ENCODE measurements at places on chromosomes 1 and 21. TPM values are rescaled to one million over a fixed set of nuclear protein-coding genes. Genes with fewer than 3 reads are reported as not detected.

- H3K36me3 ChIP-seq = no peaks in the 10 kb centered on the region
- H3K4me3 ChIP-seq = no peak within 1 kb of the TSS
- no peak within 1 kb of the TSS for H3K27ac ChIP-seq
- peaks cover 40% of the 10 kb centered on the region for H3K27me3 ChIP-seq
- DNase-seq = no peak
- H3K4me1 ChIP-seq = peaks cover 1% of the 10 kb centered on the region
These were observed at the start of gene DSCAM for GRCh38 chr21:40846587-40847411. TSS of gene DSCAM (minus strand) at chr21:40847158. CDS start at chr21:40846661, 497 bp downstream.

- no peak for DNase-seq
- no peak overlapping the region for H3K27ac ChIP-seq
- H3K36me3 ChIP-seq = peaks cover 40% of the 10 kb centered on the region
- no peak overlapping the region for H3K4me3 ChIP-seq
These were observed 18.1 kb downstream of the ZDHHC18 start for GRCh38 chr1:26844424-26845196.

GRCh38 chr1:93628681-93629080, 53.0 kb downstream of the BCAR3 start:
- DNase-seq = no peak
- no peaks in the 10 kb centered on the region for H3K4me1 ChIP-seq
- no peaks in the 10 kb centered on the region for H3K36me3 ChIP-seq
- no peak overlapping the region for H3K4me3 ChIP-seq
- no peaks in the 10 kb centered on the region for H3K27me3 ChIP-seq
- no peak overlapping the region for H3K27ac ChIP-seq

- H3K4me3 ChIP-seq = no peak overlapping the region
These were observed 231.3 kb downstream of the FOXD2 start for GRCh38 chr1:47669081-47669585.

- H3K27me3 ChIP-seq = peaks cover 12% of the 10 kb centered on the region
- DNase-seq = no peak
- H3K4me3 ChIP-seq = no peak overlapping the region
- H3K36me3 ChIP-seq = no peaks in the 10 kb centered on the region
These were observed 625 bp downstream of the KLHDC7A start for GRCh38 chr1:18481190-18481920.

DNA sequence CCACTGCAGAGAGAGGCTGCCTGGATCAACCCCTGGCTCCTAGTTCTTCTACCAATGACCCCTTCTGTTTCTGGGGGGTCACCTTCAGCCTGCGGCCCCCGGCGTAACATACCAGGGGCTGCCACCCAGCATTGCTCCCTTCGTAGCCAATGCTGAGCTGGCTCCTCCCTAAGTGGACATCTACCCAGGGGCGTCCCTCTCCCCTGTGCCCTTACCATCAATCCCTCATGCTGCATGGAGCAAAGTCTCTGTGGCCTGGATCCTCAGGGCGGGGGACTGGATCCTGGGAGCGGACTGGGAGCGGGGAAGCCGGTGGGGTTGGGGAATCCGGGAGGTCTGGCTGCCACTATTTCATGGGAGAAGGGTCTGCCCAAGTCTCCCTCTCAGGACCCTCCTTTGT, 28.6 kb downstream of the TRIM67 start:
- no peaks in the 10 kb centered on the region for H3K4me1 ChIP-seq
- H3K4me3 ChIP-seq = no peak overlapping the region
- H3K36me3 ChIP-seq = no peaks in the 10 kb centered on the region
- H3K27me3 ChIP-seq = peaks cover 20% of the 10 kb centered on the region
- no peak for DNase-seq

GRCh38 chr21:42565886-42566523, 52.4 kb downstream of the SLC37A1 start:
- H3K27ac ChIP-seq = no peak overlapping the region
- no peak for DNase-seq
- H3K4me3 ChIP-seq = no peak overlapping the region
- no peaks in the 10 kb centered on the region for H3K27me3 ChIP-seq

DNA sequence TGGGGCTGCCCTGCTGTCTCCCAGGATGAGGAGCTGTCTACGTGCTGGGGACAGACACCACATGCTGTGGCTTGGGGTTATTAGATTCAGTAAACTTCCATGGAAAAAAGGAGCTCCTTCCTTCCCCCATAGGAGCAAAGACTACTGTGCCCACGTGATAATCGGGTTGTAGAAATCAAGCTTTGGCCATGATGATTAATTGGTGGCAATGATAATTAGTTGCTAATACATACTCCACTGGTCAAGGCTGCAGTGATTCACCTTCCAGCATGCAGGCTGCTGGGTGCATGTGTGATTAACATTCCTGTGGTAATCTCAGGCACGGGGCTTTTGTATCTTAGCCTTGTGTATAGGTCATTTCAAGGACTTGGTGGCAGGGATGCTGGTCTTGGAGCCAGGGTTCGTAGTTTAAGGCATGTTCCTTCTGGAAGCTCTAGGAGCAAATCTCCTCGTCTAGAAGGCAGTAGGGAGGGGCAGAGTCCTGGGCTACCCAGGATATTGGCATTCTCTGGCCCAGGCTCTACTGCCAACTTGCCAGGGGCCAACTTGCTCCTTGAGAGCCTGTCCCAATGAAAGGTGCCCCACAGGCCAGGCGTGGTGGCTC, 41.4 kb downstream of the TMCO4 start:
- H3K27ac ChIP-seq = no peak overlapping the region
- H3K27me3 ChIP-seq = no peaks in the 10 kb centered on the region
- no peaks in the 10 kb centered on the region for H3K4me1 ChIP-seq
- H3K4me3 ChIP-seq = no peak overlapping the region

- peak; percentile 72 for DNase-seq
- no peaks in the 10 kb centered on the region for H3K27me3 ChIP-seq
- peak overlapping the region; percentile 72 for H3K4me3 ChIP-seq
- H3K4me1 ChIP-seq = peaks cover 50% of the 10 kb centered on the region
- peak overlapping the region; percentile 86 for H3K27ac ChIP-seq
These were observed 1.2 kb downstream of the C2CD4D start for GRCh38 chr1:151838222-151839081.

DNA sequence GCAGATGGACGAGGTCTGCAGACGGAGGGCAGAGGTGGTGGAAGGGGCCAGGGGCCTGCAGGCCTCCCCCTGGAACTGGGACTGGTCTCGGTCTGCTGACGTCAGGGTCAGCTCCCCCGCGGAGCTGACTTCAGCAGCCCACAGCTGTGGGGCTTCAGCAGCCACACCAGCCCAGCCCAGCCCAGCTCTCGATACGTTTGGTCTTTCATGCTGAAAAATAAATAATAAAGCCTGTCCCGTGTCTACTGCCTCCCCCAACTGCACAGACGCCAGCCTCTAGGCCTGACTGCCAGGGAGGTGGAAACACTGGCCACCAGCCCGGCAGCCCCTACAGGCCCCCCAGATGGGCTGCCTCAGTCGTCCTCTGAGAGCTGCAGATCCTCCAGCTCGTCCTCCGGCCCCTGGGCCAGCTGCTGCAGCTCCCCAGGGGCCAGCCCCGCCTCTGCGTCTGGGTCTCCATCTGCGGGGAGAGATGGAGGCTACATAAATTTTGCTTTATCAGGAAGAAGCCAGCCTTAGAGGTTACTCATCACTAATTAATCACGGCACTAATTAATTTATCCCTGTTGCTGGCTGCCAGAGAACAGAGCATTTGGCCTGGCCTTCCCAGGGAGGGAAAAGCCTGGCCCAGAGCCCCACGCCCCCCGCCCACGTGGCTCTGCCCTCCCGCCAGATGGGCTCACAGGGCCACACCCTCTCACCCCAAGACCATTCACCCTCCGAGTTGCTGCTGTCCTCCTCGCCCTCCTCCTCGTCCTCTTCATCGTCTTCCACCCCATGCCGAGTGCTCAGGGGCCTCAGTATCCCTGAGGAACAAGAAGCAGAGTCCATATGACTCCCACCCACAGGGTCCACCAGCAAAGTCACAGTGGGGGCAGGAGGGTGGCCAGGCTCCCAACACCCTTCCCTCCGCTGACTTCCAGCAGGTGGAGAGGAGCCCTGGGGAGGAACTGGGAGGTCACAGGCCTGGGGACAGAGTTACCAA, 14.4 kb downstream of the NOC2L start:
- H3K27ac ChIP-seq = no peak overlapping the region
- H3K4me3 ChIP-seq = no peak overlapping the region
- peaks cover 23% of the 10 kb centered on the region for H3K36me3 ChIP-seq
- peaks cover 7% of the 10 kb centered on the region for H3K27me3 ChIP-seq
- no peak for DNase-seq

DNA sequence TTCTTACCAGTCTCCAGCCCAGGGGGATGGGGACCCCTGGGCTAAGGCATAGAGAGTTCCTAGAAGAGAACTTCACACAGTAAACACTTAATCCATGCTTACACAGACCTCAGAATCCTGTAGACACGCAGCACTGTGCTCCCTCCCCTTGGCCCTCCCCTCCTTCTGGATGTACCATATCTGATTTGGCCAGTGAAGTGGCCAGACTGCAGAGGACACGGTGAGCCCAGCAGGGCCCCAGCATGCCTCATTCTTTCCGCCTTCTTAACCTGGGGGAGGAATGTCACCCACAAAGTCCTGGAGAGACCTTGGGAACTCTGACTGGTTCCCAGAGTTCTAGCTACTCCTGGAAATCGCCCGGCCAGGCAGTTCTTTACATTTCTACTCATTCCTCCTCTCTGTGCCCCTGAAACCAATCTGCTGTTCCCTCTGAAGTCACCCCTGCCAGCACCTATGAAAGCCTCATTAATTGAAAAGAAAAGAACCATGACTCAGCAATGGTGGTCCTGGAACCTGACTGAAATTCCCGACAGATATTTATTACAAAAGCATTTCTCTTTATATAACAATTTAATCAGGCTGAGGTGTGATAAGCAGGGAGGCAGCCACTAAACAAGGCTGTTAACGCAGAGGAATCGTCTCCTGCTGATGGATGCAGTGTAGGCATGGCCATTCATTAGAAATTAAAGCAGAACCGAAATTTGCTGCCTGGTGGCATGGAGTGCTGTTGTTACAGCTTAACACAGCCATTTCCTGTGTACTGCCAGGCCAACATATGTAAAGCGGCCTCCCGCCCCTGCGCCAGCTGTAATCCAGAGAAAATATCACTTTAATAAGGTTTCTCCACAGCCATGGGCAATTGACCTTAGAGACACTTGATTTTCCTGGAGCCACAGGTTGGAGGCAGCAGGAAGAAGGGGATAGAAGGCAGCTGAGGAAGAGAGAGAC, 74.6 kb upstream of the KCND3 start:
- H3K4me1 ChIP-seq = no peaks in the 10 kb centered on the region
- H3K4me3 ChIP-seq = no peak overlapping the region

GRCh38 chr1:29281571-29281970, 45.2 kb downstream of the PTPRU start:
- peaks cover 4% of the 10 kb centered on the region for H3K4me1 ChIP-seq
- no peaks in the 10 kb centered on the region for H3K36me3 ChIP-seq
- no peak overlapping the region for H3K27ac ChIP-seq
- no peak overlapping the region for H3K4me3 ChIP-seq
- DNase-seq = no peak

DNA sequence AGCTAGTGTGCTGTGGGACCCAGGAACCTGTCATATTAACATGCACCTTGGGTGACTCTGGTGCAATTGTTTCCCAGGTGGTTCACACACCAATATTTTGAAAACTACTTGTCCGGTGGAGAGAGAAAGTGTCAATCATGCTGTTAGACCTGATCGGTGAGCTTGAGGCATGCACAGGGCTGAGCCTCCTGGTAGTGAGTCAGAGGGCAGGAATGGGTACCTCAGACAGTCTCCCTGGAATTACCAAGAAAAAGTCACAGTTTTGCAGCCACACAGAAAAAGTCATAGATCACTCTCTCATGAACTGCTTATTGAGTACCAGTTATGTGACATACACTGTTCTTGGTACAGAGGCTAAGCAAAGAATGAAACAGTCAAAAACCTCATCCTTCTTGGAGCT, 140.1 kb upstream of the NFIA start:
- H3K27ac ChIP-seq = no peak overlapping the region
- no peaks in the 10 kb centered on the region for H3K36me3 ChIP-seq
- no peak for DNase-seq
- no peak overlapping the region for H3K4me3 ChIP-seq
- H3K27me3 ChIP-seq = peaks cover 8% of the 10 kb centered on the region
- peaks cover 3% of the 10 kb centered on the region for H3K4me1 ChIP-seq

DNA sequence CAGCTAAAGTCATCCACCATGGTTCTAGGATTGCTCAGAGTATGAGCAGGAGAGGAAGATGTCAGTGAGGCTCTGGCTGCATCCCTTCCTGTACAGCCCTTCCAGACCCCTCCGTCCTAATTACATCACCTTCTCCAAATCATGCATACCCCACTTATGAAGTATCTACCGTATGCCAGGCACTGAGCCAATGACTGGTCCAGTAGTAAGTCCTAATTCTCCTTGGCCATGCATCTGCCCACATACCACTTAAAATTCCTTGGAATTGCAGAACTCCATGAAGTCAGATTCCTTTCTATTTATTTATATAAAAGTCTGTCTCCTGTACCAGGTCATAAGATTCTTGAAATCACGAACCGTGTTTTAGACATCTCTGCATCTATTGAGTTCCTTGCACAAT, 106.1 kb downstream of the SEC16B start:
- no peaks in the 10 kb centered on the region for H3K4me1 ChIP-seq
- no peak overlapping the region for H3K4me3 ChIP-seq
- DNase-seq = no peak
- no peak overlapping the region for H3K27ac ChIP-seq
- H3K27me3 ChIP-seq = no peaks in the 10 kb centered on the region
- no peaks in the 10 kb centered on the region for H3K36me3 ChIP-seq

DNA sequence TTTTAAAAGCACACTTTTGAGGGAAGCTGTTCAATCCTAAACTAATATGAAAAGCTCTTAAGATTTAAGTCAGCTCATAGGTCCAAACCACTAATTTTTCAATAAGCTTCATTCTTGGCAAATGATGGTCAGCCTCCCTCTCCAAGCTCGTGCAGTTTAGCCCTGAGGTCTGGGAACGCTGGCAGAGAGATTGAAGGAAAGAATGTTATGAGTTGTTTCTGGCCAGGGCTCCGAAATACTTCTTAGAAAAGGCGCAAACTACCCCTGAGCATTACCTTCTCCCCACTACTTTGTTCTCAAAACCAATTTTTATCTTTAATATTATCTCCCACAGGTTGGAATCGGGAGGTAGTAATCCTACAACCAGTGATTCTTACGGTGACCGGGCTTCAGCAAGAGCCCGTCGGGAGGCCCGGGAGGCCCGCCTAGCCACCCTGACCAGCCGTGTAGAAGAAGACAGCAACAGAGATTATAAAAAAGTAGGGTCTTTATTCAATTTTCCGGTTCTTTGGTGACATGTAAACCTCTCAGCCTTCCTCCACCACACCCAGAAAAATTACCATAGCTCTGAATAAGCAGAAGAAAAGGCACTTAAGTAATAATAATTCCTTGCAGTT, 147.7 kb downstream of the SYT2 start:
- DNase-seq = no peak
- no peaks in the 10 kb centered on the region for H3K27me3 ChIP-seq
- no peak overlapping the region for H3K4me3 ChIP-seq
- no peak overlapping the region for H3K27ac ChIP-seq
- peaks cover 11% of the 10 kb centered on the region for H3K36me3 ChIP-seq

The CHRM3 gene
- 0.21 TPM for total RNA-seq

The MSH4 gene
- 0.39 TPM for total RNA-seq

The KMO gene
- total RNA-seq = 0.33 TPM

The CASQ2 gene
- total RNA-seq = not detected

The TSTD1 gene
- total RNA-seq = 26.0 TPM

The GNAT2 gene
- 0.64 TPM for total RNA-seq

The RAD54L gene
- 73.4 TPM for total RNA-seq
